ENCODE measurements at places on chromosomes 11 and 22.
A peak's percentile ranks its signal among the peaks of the same experiment; 100 is the strongest.

DNA sequence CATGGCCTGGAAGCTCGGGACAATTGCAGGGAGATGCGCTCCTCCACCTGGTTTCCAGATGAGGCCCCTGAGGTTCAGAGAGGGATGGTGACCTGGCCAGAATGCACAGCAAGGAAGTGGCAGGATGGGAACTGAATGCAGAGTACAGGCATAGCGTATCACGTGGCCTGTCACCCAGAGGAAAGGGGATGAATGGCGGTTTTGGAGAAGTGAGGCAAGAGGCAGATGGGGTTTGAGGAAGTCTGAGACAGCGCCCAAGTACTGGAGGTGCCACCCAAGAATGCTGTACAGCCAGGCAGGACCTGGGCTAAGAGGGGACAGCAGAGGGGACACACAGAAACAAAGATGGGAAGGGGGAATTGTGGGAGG is 4.9 kb downstream of the RAB3IL1 start:
- DNase-seq, result no peak

DNA sequence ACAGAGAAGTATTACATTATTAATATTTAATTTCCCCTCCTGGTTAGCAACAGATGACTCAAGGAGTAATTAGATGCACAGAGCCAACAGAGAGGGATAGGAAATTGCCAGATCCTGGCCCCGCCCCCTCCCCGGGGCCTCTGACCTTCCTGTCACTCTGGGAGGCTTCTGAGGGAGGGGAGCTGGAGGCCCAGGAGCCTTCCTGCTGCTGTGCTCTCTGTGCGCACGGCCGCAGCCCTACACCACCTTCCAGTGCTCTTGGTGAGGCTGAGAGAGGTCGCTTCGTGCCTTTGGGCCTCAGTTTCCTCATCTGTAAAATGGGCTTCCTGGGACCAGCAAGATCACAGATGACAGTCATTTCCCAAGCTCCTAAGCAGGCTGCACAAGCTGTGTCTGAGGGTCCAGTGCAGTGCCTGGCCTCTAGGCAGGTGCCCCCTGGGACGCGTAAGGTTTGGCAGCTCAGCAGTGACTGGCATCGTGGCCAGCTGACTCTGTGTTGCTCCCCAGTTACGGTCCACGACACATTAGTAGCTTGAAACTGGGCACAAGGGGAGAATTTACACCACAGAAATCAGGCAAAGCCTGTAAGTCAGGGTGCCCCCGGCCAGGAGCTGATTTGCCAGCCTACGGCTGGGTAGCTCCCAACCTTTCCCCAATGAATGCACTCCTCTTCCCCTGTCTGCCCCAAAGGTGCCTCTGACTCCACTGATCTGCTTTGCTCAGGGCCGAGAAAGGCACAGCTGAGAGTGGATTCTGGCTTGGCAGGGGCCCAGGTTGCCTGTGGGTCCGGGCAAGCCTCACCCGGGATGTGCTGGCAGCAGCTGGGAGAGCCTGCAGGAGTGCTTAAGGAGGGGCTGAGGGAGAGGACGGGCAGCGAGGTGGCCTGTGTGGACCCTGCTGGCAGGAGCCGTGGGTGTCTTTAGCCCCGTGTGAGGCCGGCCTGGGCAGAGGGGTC is 2.3 kb downstream of the ADORA2A start:
- no peak for DNase-seq

GRCh38 chr11:128983023-128983422 is 40.4 kb upstream of the TP53AIP1 start:
- DNase-seq, result no peak

GRCh38 chr11:74677131-74677530 is 54.1 kb downstream of the CHRDL2 start:
- DNase-seq, result no peak

- peak; percentile 37 for DNase-seq
These were observed 18.6 kb downstream of the KIF18A start for GRCh38 chr11:28089378-28089777.

GRCh38 chr11:15307619-15308024 is 192.9 kb downstream of the INSC start:
- DNase-seq, result no peak

GRCh38 chr11:12134236-12134585 is 23.8 kb downstream of the MICAL2 start:
- no peak for DNase-seq

DNA sequence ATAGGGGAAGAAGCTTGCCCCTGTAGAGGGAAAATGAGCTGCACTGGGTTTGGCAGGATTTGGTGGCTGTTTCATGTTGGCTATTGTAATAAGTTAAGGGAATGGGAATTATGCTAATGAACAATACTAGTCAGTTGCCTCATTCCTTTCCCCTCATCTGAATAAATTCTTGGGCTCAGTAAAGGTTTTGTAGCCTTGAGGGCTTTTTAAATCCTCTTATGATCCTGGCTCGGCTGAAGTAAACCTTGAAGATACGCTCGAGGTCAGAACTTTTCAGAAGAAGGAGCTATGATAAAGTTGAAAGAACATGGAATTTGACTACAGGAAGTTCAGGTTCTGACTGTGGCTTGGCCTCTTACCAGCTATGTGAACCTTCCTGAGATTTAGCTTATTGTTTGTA is 448.7 kb downstream of the RAB38 start:
- peak; percentile 14 for DNase-seq

Data from fibroblast of skin of right biceps (primary cell).